ENCODE measurements at places on chromosomes 4 and X.

DNA sequence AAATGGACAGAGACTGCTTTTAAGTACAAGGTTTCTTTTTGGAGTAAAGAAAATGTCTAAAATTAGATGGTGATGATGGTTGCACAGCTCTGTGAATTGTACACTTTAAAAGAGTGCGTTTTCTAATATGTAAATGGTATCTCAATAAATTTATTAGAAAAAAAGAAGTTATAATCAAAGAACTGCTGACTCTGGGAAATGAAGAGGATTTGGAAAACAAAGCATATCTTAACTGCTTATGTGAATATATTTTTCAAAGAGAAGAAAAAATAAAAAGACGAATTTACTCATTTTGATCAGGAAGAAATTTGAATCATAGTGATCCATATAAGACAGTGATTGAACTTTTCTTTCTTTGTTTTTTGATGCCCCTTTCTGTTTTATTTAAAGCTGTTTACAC is 45.9 kb upstream of the FSTL5 start:
- DNase-seq, result no peak

DNA sequence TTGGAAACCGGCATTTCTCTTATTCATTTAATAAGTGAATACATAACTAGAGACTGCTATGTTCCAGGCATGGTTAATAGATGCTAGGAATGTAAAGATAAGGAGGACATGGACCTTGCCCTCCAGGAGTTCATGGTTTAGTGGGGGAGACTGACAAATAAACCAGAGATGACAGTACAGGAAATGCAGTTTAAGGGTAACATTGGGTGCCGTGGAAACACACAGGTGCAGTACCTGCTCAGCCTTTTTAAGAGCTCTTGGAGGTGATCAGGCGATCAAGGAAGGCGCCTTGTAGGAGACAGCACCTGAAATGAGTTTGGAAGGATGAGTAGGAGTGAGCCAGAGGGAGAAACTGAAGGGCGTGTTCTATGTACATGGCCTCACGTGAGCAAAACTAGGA is 145.8 kb downstream of the AASDH start:
- DNase-seq, result no peak

- no peak for DNase-seq
Measured at GRCh38 chr4:124753941-124754581, 41.5 kb upstream of the ANKRD50 start.

GRCh38 chrX:110066488-110067225 is 63.7 kb downstream of the TMEM164 start:
- no peak for DNase-seq

DNA sequence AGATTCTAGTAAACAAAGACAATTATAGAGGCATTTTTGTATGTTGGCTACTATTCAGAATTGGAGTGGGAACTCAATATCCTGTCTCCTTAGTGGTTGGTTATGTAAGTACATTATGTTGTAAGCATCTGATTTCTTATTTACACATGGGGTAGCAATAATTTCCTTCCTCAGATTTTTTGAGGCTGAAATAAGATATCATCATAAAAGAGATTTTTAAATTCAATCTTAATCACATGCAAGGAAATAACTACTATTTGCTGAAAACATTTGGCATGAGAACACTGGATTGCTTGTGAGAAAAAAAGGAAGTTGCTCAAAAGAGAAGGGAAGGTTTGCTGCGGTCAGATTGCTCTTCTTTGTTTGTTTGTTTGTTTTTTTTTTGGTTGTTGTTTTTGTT is 437.7 kb upstream of the HS3ST1 start:
- DNase-seq, result no peak

DNA sequence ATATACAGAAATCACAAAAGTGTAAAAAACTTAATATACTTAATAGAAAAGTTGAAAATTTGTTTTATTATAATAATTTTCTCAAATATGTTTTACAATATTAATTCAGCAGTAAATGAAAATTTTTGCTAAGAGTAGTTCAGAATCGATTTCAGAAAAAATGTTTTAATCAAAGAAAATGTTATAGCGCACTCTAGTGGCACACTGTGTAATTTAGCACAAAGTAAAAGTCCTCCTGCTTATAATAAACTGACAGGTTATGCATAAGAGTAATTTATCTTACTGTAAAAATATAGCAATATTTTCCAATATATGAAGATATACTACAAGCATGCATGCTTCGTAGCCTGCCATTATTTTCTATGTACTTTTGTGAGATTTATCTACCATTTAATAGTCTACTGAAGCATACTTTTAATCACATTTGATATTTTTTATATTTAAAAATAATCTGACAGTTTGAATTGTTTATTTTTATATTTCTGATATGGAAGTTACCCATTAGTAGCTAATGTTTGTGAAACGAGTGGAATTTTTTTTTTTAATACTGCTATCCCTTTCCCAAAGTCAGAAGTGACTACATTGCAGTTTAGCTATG is 217.9 kb upstream of the KLHL4 start:
- DNase-seq, result peak; percentile 2

- no peak for DNase-seq
Measured at GRCh38 chr4:114257501-114257900, 278.1 kb upstream of the ARSJ start.

GRCh38 chr4:150990250-150990649 is 24.8 kb downstream of the LRBA start:
- no peak for DNase-seq

GRCh38 chr4:5162909-5163508 is 111.7 kb downstream of the STK32B start:
- DNase-seq, result no peak

- DNase-seq, result no peak
Measured at GRCh38 chr4:48073567-48074103, 57.1 kb downstream of the NIPAL1 start.

DNA sequence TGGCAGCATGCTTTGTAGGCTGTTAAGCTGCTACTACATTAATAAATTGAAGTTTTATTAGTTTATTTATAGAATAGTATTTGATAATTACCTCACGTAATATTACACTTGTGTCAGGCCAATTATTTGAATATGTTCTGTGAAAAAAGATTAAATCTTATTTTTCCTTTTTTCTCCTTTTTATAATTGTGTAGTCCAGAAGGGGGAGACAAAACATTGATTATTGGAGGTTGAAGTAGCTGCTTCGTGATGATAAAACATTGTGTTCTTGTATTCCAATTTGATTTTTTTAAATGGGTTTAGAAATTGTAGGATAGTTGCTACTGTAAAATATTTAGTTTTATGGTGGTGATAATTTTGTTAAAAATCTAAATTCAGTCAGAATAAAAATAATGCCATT is 85.7 kb downstream of the DIAPH2 start:
- DNase-seq, result peak; percentile 23

- no peak for DNase-seq
Measured at GRCh38 chrX:24732766-24733500, 39.2 kb downstream of the POLA1 start.

DNA sequence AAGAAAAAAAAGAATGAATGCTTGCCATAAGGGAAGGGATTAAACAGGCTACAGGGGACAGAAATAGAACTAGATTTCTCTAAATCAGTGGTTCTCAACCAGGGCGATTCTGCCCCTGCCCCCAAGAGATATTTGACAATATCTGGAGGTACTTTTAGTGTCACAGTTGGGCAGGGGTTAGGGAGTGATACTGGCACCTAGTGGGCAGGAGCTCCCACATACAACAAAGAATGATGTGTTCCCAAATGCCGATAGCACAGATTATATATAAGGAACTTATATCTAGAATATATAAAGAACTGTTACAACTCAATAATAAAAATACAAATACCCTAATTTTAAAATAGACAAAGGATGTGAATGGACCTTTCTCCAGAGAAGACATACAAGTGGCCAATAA is 14.7 kb downstream of the S100G start:
- no peak for DNase-seq
